ENCODE measurements at places on chromosomes 11 and 22. TPM values are rescaled to one million over a fixed set of nuclear protein-coding genes. Genes with fewer than 3 reads are reported as not detected.

GRCh38 chr11:17208257-17208999, 642 bp upstream of the PIK3C2A start:
- no peak for DNase-seq

DNA sequence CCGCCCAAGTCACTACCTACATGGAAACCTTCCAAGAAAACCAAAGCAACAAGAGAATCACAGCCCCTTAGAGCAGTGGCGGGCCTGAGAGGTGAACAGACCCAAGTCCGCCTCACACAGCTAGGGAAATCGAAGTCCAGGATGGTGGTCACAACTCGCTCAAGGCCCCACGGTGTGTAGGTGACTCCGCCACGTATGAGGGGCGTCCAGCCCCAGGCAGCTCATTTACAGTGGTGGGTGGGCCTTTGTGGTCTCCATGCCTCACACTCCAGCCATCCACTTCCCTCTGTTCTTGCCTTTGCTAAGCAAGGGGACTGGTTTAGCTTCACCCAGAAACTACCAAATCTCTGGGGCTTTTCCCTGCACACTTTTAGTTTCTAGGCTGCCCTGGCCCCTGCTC, 9.7 kb upstream of the TCF20 start:
- DNase-seq = no peak

GRCh38 chr11:95095858-95096587, 6.4 kb downstream of the ENDOD1 start:
- DNase-seq = no peak

GRCh38 chr11:67997475-67997921, 6.4 kb downstream of the UNC93B1 start:
- DNase-seq = no peak

DNA sequence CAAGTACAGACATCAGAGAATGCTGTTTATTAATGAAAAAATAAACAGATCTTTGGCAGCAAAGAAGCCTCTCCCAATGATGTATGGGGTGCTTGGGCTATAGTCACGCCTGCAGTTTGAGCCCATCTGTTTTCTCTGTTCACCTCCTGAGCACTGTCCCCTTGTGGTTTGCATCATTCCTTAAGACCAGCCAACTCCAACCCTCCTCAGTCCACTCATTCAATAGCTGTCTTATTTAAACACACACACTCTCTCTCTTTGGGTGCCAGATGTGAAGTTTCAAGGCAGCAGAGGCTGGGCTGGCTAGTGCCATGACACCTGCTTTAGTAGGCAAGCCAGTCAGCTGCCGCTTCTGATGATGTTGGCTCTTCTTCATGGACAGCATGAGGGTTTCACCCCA, 58.1 kb downstream of the POLD3 start:
- DNase-seq = peak; percentile 76

GRCh38 chr22:31893460-31893859, 50.9 kb upstream of the YWHAH start:
- peak; percentile 9 for DNase-seq

DNA sequence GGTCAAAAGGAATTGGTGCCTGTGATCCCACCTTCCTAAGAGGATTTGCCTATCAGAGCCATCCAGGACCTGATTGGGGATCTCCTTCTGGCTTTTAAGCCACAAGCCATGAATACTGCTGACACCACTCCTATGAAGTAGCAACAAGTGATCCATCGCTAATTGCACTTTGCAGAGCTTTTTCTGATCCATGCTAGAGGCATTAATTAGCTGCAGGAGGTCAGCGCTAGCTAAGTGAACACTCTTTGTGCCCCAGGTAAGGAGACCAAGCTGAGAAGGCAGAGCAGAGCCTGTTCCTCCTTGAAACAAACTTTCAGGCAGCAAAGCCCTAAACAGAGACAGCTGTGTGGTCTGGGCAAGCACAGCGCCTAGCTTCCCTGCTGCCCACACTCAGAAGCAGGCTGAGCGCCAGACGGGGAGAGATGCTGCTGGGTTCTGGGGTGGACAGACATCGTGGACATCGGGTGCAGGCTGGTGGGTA, 122.2 kb downstream of the ABTB2 start:
- no peak for DNase-seq

- DNase-seq = no peak
Observed at GRCh38 chr11:95385577-95385976, 154.6 kb upstream of the SESN3 start.

DNA sequence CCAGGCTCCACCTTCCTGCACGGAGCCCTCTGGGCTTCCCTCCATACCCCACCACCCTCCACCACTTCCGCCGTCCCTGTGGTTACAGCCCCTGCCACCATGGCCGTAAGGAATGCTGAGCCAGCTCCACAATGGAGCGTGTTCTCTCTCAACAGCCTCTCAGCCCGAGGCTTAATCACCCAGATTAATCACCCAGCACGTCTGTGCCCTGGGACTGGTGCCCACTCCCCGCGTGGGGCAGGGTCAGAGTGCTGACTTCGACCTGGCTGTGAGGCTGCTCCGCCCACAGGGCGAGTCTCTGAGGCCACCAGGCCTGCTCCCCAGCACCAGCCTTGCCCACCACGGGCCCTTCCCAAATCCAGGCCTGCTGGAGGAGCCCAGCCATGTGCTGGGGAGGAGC, 4.0 kb upstream of the TH start:
- DNase-seq = no peak

DNA sequence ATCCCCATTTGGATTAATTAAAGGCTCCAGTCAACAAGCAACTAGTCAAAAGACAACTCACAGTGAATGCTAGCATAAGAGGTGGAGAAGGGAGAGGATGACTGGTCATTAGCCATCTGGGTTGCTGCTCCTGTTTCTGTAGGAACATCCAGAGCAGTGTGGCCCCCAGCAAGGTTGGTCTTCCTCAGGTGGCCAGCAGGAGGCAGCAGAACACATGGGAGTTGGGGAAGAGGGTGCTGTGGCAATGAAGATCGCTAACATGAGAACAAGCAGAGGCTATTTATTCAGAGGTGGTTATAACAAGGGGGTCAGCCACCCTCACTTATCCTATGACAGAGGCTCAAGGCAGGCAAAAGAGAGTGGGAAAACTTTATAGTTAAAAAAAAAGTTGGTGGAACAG, 21.3 kb downstream of the IZUMO1R start:
- no peak for DNase-seq

DNA sequence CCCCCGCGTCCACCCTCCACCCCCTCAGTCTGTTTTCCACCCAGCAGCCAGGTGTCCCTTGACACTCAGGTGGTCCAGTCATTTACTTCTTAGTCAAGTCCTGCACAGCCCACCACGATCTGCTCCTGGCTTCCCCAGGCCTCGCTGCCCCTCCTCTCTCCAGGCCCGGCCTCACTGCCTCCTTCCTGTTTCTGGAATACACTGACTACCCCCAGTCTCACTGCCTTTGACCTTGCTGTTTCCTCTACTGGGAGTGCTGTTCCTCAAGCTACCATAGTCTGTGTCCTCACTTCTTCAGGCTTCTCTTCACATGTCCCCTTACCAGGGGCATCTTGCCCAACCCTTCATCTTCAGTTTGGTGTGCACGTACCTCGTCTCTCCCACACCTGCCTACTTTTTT, 7.4 kb downstream of the MCM5 start:
- no peak for DNase-seq

DNA sequence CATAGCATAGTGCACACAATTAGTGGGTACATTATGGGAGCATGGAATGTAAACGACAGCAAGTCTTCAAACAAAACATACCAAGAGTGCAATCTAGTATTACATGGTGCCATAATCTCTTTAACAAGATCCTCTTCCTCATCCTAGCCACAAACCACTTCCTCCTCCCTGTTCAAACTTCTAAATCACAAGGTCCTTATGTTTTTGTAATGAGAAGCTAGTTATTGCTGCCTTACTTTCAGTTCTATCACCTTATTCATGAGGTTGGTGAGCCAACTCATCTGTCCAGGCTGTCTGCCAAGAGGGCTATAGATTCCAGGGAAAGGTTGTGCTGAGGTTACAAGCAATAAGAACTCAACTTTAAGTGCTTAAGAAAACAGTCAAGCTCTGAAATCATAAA, 195.4 kb upstream of the ARHGAP20 start:
- DNase-seq = no peak

ELFN2 gene
- 0.98 TPM for polyA plus RNA-seq

GGT1 gene
- polyA plus RNA-seq = 2.3 TPM

KRTAP5-1 gene
- not detected for polyA plus RNA-seq

OR56A1 gene
- polyA plus RNA-seq = not detected

LRRC55 gene
- polyA plus RNA-seq = 1.4 TPM

Measured in muscle of arm (tissue), 14 donors.